ENCODE measurements at places on chromosomes 16 and 17.

DNA sequence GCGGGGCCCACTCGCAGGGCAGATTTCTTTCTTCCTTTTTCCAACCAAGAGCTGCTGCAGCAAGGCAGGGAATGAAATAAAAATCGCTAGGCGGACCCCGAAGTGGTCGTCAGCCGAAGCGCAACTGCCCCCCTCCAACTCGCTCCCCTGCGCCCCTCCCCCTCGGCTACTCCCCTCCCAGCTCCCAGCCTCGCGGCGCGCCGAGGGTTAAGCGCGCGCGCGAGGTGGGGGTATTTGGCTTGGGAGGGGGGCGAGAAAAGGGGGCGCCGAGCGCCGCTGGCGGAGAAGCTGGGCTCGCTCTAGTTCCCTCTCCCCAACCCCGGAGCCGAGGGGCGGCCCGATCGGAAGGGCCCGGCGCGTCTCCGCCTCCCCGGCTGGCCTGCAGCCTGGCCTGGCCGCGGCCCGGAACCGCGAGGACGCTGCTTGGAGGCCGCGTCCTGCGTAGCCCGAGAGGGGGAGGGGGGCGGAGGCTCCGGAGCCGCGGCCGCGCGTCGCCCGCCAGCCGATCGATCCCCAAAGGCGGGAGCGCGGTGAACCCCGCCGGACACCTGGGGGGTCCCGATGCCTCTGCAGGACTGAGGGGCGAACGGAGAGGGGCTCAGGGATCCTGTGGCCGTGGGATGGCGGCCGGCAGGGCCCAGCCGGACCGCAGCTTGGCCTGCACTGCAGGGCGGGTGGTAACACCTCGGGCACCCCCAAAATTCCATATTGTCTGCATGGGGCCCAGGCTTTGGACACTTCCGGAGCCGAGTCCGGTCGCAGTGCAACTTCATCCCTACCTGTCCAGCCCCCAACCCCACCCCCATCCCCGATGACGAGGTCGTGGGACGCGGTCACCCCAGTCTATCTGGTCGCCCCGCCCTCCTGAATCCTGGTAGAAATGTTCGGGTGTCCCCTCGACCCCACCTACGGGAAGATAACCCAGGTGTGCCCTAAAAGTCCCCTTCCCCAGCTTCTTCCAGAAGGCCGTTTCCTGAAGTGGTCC, 4.9 kb upstream of the CBX4 start:
- peak overlapping the region; percentile 95 for H3K27ac ChIP-seq
- peak overlapping the region; percentile 75 for H3K4me3 ChIP-seq
- H3K36me3 ChIP-seq: no peaks in the 10 kb centered on the region
- H3K27me3 ChIP-seq: peaks cover 37% of the 10 kb centered on the region
- DNase-seq: peak; percentile 89

DNA sequence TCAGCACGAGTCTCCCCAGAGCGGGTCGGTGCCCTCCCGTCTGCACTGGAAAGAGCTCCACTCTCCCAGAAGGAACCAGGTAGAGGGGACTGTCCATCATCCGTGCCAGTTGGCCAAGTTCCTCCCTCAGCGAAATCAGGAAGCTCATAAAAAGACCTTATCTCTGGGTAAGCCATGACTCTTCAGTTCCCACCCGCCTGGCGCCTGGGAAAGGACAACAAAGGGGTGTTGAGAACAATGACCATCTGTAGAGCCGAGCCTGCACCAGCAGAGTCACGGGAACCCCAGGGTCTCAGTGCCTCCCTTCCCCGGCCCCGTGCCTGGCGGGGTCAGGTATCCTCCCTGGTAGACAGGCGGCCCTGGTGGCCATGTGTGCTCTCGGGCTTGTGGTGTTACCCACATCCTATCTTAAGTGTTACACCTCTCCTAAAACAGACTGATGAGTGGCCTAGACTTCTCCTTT, 190.7 kb downstream of the AXIN2 start:
- peak; percentile 64 for DNase-seq
- H3K36me3 ChIP-seq: no peaks in the 10 kb centered on the region
- H3K4me3 ChIP-seq: no peak overlapping the region
- H3K27ac ChIP-seq: peak overlapping the region; percentile 33
- peaks cover 5% of the 10 kb centered on the region for H3K4me1 ChIP-seq

- DNase-seq: no peak
- H3K4me3 ChIP-seq: no peak overlapping the region
- H3K27ac ChIP-seq: no peak overlapping the region
These were observed 2.0 kb upstream of the TEDC2 start for GRCh38 chr16:2457946-2458345.

DNA sequence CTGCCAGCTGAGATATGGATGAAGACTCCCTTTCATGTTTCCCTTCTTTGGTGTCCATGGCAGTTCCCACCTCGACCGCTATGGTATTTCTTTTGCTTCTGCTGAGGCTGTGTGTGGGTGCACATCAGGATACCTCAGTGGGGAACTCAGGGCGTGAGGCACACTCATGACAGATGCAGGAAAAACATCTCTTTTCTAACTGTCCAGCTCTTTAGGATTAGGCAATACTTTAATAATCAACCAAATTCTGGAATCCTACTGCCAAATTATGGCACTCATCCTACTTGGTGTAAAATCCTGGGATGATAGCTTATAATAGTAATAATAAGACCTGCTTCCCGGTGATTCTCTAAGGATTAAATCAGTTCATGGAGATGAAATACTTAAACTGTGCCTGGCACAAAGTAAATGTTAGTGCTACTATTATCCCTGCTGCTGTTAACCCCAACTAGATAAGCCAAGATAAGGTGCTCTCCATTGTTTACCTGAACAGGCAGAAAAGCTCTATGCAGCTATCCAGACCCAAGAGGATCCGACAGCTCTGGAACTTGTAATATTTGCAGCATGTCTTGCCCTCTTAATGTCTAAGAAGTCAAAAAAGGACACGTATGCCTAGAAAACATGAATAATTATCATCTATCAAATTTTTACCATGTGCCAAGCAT, 543.3 kb downstream of the WWOX start:
- H3K27me3 ChIP-seq: peaks cover 13% of the 10 kb centered on the region
- no peak for DNase-seq
- H3K27ac ChIP-seq: no peak overlapping the region
- no peak overlapping the region for H3K4me3 ChIP-seq

- no peaks in the 10 kb centered on the region for H3K27me3 ChIP-seq
- H3K4me3 ChIP-seq: no peak overlapping the region
- H3K36me3 ChIP-seq: no peaks in the 10 kb centered on the region
- peak overlapping the region; percentile 51 for H3K27ac ChIP-seq
These were observed 38.3 kb downstream of the PRKCA start for GRCh38 chr17:66340720-66341119.

- H3K36me3 ChIP-seq: no peaks in the 10 kb centered on the region
- H3K4me1 ChIP-seq: no peaks in the 10 kb centered on the region
- no peak overlapping the region for H3K4me3 ChIP-seq
- DNase-seq: no peak
- no peak overlapping the region for H3K27ac ChIP-seq
These were observed 69.3 kb downstream of the STXBP4 start for GRCh38 chr17:55037828-55038227.

DNA sequence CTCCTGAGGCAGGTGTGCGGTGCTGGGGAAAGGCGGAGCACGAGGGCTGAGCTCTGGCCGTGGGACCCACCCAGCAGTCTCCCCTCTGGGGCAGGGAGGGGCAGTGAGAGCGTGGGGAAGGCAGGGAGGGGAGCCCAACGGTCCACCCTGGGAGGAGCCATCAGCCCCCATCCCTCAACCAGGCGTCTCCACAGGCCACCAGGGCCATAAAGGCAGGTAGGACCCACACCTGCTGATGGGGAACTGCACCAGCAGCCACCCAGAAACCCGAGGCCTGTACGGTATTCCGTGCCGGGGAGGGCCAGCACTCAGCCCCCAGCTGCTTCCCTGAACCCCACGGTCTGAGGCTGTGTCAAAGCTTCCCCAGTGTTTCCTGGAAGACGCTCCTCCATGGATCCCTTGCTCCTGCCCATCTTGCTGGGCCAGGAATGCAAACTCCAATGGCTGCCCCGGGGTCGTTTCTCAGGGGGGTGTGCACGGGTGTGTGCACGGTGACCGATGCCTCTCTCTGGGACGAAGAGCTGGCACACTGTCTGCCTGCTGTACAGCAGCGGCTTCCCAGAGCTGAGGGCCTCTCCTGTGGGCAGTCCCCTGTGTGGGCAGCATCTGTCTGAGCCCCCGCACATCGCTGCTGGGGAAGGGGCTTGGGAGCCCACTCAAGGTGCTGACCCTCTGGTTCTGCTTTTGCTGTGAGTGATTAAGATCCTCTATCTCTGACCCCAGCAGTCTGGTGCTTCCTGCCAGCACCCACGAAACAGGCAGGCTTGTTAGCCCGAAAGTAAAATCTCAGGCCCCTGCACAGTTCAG, 17.2 kb upstream of the METRNL start:
- H3K36me3 ChIP-seq: no peaks in the 10 kb centered on the region
- no peaks in the 10 kb centered on the region for H3K4me1 ChIP-seq
- no peak for DNase-seq
- no peak overlapping the region for H3K27ac ChIP-seq
- no peaks in the 10 kb centered on the region for H3K27me3 ChIP-seq

GRCh38 chr17:57619061-57619937, 125.8 kb downstream of the CCDC182 start:
- no peak for DNase-seq
- no peak overlapping the region for H3K27ac ChIP-seq
- H3K27me3 ChIP-seq: no peaks in the 10 kb centered on the region

DNA sequence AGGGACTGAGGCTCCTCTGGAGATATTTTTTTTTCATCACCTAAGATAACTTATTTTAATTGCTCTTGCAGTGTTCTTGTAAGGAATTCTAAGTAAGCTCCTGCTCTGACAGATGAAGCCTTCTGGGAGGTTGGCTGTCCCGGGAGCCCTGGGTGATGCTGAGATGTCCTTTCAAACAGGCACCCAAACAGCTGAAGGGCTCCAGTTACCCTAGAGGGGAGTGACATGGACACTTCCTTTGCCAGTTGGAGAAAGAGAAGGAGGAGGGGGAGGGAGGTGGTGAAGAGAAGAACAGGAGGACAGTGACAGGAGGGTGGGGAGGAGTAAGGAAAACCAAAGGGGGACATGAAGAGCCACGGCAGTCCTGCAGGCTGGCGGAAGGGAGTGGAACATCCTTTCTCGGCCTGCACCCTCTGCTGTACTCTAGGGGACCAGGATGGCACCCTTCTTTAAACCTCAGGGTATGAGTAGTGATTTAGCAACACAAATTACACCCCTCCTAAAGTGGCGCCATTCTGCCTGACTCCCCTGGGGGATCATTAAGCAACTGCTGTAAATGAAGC, 51.8 kb downstream of the MYH3 start:
- no peaks in the 10 kb centered on the region for H3K4me1 ChIP-seq
- no peak overlapping the region for H3K27ac ChIP-seq
- no peaks in the 10 kb centered on the region for H3K36me3 ChIP-seq
- DNase-seq: no peak
- H3K27me3 ChIP-seq: peaks cover 6% of the 10 kb centered on the region

GRCh38 chr17:82985428-82985805, 94.0 kb upstream of the METRNL start:
- peaks cover 7% of the 10 kb centered on the region for H3K4me1 ChIP-seq
- H3K36me3 ChIP-seq: no peaks in the 10 kb centered on the region
- H3K27me3 ChIP-seq: no peaks in the 10 kb centered on the region
- H3K4me3 ChIP-seq: no peak overlapping the region
- H3K27ac ChIP-seq: peak overlapping the region; percentile 49
- no peak for DNase-seq

GRCh38 chr16:87132361-87133014, 184.7 kb downstream of the C16orf95 start:
- no peaks in the 10 kb centered on the region for H3K27me3 ChIP-seq
- DNase-seq: peak; percentile 51
- H3K4me1 ChIP-seq: peaks cover 10% of the 10 kb centered on the region
- no peak overlapping the region for H3K4me3 ChIP-seq

DNA sequence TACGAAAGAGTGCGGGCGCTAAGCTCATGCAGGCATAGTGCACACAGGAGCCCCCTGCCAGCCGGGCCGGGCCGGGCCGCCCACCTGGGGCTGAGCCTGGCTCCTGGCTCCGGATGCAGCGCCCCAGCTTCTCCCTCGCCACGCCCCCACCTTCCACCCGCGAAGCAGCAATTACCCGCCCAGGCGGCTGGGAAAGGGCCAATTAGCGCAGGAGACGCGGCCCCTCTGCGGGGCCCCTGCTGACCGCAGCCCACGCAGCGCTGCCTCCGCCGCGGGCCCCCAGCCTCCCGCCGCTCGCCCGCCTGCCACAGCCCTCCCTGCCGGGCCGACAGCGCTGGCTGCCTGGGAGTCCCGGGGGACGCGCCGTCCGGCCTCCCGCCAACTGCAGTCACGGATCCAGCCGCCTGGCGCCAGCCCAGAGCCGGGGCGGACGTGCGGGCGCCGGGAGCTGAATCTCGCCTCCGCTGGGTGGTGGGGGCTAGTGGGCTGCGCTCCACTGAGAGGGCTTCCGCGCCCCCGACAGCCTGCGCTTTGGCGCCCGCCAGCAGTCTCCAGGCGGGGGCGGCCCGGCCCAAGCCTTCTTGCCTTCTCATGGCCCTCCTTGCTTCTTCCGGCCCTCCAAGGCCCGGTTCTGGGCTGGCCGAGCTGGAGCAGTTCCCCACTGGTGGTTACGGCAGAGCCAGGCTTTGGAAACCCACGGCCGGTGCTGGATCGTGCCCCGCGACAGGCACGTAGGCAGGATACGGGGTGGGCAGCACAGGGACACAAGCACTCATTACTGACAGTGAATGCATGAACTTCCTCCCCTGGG, 14.9 kb upstream of the CBFB start:
- H3K4me3 ChIP-seq: peak overlapping the region; percentile 21
- H3K27ac ChIP-seq: peak overlapping the region; percentile 87
- no peaks in the 10 kb centered on the region for H3K27me3 ChIP-seq

GRCh38 chr17:48726916-48727286, 1.6 kb downstream of the HOXB13 start:
- H3K36me3 ChIP-seq: no peaks in the 10 kb centered on the region
- H3K27ac ChIP-seq: no peak overlapping the region
- H3K4me3 ChIP-seq: no peak overlapping the region
- no peak for DNase-seq
- peaks cover 98% of the 10 kb centered on the region for H3K27me3 ChIP-seq

GRCh38 chr17:17072546-17072945, 30.3 kb downstream of the MPRIP start:
- DNase-seq: no peak
- no peak overlapping the region for H3K27ac ChIP-seq
- no peaks in the 10 kb centered on the region for H3K27me3 ChIP-seq
- peaks cover 26% of the 10 kb centered on the region for H3K4me1 ChIP-seq

- H3K4me3 ChIP-seq: no peak overlapping the region
- no peaks in the 10 kb centered on the region for H3K27me3 ChIP-seq
- no peaks in the 10 kb centered on the region for H3K36me3 ChIP-seq
- H3K4me1 ChIP-seq: no peaks in the 10 kb centered on the region
- DNase-seq: peak; percentile 73
These were observed 98.6 kb downstream of the USP22 start for GRCh38 chr17:20944014-20944865.

- no peak for DNase-seq
- H3K27me3 ChIP-seq: no peaks in the 10 kb centered on the region
- H3K27ac ChIP-seq: no peak overlapping the region
- no peaks in the 10 kb centered on the region for H3K36me3 ChIP-seq
- H3K4me1 ChIP-seq: peaks cover 8% of the 10 kb centered on the region
These were observed 25.4 kb downstream of the UBE2G1 start for GRCh38 chr17:4340914-4341615.

GRCh38 chr16:29972500-29972899, 1.2 kb upstream of the TAOK2 start:
- H3K4me3 ChIP-seq: no peak overlapping the region
- DNase-seq: no peak
- no peaks in the 10 kb centered on the region for H3K27me3 ChIP-seq
- no peak overlapping the region for H3K27ac ChIP-seq
- peaks cover 20% of the 10 kb centered on the region for H3K4me1 ChIP-seq

Data from hepatocyte (in vitro differentiated cells).